ENCODE measurements at places on chromosomes 7 and 10. TPM values are rescaled to one million over a fixed set of nuclear protein-coding genes. Genes with fewer than 3 reads are reported as not detected.

DNA sequence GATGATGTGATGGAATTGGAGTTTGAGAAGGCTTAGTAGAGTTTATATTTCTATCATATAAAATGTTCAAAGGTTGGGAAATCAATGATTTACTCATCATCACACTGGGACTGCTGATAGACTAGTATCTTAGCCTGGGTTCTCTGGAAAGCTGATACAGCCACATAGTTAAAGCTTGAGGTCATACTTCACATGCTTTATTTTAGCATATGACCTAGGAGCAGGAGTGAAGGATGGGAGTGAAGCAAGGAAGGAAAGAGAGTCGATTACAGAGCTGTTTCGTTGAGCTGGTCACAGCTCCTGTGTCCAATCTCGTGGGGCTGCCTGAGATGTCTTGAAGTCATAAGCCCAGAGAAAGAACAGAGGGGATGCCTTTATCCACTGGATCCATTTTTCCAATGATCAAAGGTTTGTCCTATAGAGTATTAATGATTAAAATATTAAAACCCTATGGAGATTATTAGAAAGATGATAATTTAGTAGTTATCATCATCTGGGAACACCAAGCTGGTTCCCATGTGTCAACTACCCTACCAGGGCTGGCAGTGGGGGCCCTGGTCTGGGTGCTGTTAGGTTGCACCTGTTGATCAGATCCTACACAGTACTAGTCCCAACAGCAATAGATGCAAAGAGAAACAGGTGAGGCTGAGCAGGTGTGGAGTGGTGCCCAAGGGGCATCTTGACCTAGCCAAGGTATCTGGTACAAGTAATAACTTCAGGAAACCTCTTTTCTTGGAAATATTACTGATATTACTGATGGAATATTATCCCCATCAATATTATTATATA, 77.8 kb downstream of the BAMBI start:
- no peak for DNase-seq

DNA sequence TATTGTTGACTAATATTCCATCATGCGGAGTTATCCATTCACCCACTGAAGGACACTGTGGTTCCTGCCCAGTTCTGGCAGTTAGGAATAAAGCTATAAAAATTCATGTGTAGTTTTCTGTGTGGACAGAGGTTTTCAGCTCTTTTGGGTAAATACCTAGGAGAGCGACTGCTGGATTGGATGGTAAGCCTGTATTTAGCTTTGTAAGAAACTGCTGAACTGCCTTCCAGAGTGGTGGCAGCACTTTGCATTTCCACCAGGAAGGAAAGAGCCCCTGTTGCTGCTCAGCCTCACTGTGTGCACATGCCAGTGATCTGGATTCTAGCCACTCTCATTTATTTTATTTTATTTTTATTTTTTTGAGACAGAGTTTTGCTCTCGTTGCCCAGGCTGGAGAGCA, 14.2 kb downstream of the ZNF775 start:
- no peak for DNase-seq

The DPCD gene
- polyA plus RNA-seq: 47.8 TPM

The STRIP2 gene
- 3.0 TPM for polyA plus RNA-seq

The LRRTM3 gene
- 3.9 TPM for polyA plus RNA-seq

The TRPV5 gene
- 0.80 TPM for polyA plus RNA-seq

DNA sequence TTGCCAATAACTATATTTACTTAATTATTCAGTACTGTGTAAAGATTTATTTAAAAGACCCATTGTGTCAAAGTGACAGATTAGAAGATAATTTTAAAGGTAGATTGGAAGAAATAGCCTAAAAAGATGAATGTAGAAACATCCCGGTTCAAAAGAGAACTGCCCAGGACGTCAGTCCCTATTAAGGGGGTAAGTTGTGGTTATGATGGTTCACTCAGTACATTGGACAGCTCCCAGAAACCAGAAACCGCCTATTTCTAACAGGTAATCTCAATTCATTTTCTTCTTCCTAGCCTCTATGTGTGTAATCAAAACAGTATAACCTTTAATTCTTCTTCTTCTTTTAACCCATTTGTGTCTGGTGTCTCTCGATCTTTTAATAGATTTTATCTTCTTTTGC, 1.5 kb upstream of the FERD3L start:
- DNase-seq: peak; percentile 34

The CEP41 gene
- 29.4 TPM for polyA plus RNA-seq

DNA sequence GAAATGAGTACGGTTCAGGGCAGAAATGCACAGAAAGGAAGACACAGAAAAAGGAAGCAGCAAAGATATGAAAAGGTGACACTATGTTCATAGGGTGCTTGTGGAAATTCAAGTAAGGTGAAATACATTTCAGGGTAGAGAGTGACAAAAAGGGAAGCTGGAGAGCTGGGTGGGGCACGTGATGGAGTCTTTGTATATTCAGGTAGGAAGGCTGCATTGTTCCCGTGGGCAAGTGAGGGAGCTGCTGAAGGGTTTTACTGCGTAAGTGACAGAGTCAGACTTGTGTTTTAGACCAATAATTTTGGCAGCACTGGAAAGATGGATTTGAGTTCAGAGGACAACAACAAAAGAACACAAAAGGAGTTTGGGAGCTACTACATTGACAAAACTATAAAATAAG, 35.3 kb upstream of the ANK3 start:
- no peak for DNase-seq

DNA sequence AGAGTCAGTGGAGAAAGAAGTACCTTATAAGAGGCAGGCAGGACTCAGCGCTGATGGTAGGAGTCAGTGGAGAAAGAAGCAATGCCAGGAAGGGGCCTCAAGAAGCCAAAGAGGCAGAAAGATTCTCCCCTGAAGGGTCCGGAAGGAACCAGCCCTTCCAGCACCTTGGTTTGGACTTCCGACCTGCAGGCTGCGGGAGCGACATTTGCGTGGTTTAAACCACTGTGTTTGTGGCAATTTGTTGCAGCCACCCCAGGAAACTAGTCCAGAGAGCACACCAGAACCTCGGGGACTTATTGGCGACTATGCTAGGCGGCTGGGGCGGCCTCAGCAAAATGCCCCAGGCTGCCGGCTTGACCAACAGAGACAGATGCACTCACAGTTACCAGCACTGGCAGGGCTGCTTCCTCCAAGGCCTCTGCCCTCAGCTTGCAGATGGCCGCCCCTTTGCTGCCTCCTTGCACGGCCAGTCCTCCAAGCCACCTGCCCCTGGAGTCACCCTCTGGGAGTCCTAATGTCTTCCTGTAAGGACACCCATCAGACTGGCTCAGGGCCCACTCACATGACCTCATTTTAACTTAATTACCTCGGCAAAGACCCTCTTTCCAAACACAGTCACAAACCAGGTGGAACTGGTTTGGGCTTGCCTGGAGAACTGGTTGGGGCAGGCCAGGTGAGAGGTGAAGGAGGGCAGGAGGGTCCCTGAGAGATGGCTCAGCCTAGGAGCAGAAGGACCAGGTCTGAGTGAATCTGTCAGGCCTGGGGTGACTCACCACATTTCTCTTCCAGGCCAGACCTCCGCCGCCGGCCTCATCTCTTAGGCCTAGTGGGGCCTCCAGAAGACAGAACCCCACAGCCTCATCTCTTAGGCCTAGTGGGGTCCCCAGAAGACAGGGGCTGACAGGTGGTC, 26.1 kb downstream of the CALML3 start:
- no peak for DNase-seq

The ITPRID1 gene
- polyA plus RNA-seq: not detected

- no peak for DNase-seq
Measured at GRCh38 chr10:31090894-31091607, 59.4 kb upstream of the ZNF438 start.

DNA sequence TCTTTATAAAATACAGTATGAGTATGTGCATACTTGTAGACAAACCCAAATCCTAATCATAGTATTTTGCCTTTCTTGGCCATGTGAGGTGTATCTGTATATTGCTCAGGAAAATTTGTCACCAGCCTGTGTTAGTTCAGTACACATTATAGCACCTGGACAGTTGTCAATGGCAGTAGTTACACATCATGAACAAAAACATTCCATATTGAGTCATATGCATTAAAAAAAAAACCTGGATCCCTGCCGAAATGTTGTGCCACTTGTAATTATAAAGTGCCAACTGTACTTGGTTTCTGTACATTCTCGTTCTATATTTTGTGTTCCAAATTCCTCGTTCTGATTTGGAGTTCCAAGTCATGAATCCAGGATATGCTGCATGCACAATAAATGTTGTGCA, 410.4 kb downstream of the INHBA start:
- no peak for DNase-seq

DNA sequence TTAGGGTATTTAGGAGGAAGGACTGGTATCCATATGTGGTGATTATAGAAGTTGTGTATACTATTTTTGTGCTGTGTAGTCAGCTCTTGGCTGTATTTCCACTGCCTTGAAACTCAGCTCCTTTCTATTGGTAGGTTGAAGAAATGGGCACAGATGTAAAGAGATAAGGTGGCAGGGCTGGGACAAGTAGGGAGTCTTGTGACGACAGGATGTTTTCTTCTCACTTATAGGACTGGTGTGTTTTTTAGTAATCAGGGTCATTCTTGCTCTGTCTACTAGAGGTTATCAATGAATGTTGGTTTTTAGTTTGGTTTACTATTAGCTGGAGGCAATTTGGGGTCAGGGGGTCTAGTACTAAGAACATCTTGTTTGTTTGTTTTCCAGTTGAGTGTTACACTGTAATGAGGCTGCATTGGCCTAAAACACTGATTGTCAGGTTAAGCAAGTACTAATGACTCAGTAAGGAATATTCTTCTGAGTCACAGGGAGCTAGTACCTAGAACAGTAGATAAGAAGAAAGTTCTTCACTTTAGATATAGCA, 11.8 kb downstream of the UBN2 start:
- DNase-seq: no peak

GRCh38 chr7:16753932-16754855, 639 bp downstream of the TSPAN13 start:
- peak; percentile 38 for DNase-seq

DNA sequence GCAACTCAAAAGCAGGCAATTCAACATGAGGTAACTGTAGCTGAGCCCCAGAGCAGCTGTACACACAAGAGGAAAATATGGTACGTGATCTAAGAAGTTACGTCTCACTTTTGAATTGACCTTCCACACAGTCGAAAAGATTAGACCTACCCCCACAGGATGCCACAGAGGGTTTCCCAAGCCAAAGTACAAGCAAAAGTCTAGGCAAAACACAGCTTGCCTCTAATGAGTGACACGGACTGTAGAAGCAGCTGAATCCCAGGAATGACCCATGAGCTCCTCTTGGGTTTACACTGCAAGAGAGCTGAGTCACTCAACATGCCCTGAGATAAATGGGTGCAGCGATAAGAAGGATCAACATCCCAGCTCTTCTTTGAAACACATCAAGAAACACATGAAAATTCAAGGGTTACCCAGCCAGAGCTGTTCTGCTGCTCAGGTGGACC, 9.8 kb downstream of the CREB3L2 start:
- no peak for DNase-seq

DNA sequence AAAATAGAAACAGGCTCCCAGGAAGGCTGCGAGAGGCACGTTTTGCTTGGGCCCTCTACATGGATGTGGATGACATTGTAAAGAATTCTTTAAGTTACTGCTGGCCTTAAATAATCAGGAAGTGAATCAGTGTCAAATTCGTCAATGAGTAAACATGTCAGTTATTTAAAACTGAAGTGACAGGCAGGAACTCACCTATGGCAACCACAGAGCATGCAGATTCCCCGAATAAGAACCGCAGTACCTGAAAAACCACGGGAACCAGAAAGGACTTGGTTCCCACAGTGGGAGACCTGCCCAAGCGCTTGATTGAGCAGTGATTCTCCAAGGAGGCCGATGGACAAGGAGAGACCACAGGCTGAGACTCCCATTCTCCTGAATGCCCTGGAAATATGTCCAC, 351.2 kb upstream of the AKR1E2 start:
- no peak for DNase-seq

DNA sequence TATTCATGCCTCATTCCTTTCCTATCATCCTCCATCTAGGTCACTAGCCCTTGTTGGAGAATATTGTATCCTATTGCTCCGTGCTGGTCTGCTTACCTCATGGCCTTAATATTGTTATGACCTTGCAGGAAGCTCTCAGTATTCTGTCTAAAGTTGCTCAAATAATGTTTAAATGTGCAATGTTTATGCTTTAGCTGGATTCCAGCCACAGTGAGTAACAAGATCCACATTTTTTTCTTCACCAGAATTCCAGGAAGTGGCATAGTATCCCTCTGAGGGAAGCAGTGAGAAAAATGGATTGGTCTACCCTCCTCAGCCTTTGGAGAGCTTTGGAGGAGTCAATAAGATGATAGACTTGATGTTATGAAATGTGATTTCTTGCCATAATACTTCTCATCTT, 402.6 kb downstream of the NRG3 start:
- DNase-seq: no peak

The ADAP1 gene
- polyA plus RNA-seq: 9.9 TPM

GRCh38 chr10:77456414-77456813, 181.2 kb downstream of the KCNMA1 start:
- no peak for DNase-seq

The ASZ1 gene
- 0.06 TPM for polyA plus RNA-seq

DNA sequence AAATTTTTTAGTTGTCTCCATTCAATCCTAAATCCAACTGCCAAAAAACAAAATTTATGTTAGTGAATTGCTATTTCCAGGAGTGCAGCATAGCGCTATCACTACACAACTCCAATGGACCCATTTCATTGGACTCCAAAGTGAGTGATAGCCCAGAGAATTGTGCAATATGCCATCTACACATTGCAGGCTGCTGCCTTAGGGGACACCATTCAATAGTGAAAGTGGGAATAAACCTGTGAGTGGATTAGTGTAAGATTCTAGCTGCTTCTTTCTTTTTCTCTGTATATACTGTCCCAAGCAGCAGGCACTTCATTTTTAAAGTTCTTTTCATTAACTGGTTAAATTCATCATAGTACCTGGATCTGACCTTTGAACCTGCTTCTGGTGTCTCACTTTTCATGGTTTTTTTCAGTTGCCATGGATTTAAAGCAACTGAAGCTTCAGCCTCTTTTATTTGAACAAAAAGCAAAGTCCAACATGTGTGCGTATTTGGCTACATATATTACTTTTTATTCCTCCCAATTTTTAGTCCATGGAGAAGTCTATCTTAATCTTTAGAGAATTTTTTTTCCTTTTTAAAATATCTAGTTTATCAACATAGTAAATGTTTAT, 97.3 kb downstream of the DGKB start:
- no peak for DNase-seq
